ENCODE measurements at places on chromosomes 11 and 22.

GRCh38 chr11:92628401-92629292 lies 340.8 kb upstream of the MTNR1B start:
- DNase-seq, result no peak

DNA sequence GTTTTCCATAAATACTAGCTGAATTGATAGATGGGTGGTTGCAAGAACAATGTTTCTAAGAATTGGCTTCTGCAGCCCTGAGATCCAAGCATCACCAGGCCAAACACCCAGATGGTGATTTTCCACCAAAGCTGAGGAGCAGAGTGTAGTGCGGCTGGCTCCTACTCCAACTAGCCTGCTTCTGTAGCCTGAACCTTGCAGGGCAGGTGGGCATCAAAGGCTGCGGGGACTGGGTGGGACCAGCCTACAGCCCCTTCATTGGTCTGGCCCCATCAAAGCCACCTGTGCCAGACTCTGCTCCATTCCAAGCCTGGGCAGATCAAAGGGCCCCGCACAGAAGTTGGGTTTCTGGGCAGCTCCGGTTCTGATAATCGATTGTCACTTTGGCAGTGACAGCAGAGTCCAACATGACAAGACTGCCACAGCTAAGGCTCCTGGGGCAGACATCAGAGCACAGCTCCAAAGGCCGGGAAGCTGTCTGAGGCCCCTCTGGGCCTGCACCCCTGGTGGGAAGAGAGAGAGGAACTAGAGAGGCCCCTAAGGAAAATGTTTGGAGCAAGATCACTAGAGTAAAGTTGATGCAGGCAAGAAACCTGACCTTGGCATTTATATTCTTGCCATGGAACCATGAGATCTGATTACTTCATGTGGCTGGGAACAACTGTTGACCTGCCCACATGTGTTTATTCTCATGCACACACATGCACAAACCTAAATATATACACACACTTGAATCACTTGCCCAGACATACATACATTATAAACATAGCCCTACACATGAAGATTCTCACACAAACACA lies 582.9 kb downstream of the INSC start:
- DNase-seq, result no peak

DNA sequence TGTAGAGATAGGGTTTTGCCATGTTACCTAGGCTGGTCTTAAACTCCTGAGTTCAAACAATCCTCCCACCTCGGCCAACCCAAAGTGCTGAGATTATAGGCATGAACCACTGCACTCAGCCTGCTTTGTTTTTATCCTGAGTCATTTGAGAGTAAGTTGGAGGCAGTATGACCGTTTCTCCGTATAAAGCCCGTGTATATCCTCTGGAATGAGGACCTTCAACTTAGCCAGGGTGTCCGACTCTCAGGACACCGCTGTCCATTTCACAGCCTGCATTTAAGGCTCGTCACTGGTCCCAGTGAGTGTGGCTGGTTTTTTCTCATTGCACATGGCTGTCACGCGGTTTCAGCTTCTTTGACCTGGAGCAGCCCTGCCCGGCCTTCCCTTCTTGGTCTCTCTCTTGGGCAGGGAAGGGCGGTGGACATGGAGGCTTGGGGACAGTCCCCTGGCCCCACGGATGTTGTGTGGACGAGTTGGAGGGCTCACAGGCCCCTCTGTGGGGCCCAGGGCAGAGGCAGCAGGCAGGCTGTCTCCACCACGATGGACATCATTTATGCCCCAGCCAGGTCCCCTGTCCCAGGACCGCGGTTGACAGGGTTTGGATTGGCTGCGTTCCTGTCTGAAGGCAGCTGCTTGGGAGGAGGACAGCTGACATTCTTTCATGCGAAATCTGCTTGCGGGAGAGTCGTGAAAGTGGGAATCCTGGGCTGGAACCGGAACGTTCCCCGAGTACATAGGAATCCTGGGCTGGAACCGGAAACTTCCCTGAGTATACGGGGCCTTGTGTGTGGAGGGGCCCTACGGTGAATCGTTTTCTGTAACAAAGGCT lies 93.3 kb downstream of the KCNQ1 start:
- DNase-seq, result no peak

DNA sequence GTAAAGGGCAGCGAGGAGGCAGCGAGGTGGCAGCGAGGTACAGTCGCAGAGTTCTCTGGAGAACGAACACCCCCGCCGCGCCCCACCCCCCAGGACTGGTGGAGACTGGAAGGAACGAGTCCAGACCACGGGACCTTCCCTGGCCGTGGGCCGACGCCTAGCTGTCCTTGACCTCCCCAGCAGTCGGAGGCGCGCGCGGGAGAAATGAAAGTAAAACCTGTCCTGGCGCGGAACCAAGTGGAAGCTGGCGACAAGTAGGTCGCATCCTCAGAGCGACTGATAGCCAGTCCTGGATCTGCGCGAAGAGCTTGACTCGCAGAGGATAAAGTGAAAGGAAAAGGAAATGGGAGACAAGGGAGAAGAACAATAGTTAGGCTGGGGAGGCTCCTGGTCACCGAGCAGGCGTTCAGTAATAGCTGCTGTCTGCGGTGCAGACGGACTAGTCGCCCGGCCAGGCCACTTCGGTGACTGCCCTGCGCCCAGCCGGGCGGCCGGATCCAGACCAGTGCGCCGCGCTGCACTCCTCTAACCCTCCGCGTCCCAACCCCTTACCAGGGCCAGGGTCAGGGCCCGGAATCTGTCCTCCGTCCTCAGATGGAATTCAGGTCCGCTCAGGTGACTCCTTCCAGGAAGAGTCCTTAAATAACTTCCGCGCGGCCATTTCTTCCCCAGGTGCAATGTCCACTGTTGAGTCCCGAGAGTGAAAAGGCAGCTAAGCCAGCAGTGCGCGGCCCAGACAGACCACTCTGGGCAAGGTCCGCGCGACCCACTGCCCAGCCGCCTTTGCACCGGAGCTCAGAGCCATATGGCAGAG lies 1.9 kb upstream of the ADM start:
- no peak for DNase-seq

GRCh38 chr11:29125606-29126005 lies 891.2 kb downstream of the KCNA4 start:
- DNase-seq, result no peak

DNA sequence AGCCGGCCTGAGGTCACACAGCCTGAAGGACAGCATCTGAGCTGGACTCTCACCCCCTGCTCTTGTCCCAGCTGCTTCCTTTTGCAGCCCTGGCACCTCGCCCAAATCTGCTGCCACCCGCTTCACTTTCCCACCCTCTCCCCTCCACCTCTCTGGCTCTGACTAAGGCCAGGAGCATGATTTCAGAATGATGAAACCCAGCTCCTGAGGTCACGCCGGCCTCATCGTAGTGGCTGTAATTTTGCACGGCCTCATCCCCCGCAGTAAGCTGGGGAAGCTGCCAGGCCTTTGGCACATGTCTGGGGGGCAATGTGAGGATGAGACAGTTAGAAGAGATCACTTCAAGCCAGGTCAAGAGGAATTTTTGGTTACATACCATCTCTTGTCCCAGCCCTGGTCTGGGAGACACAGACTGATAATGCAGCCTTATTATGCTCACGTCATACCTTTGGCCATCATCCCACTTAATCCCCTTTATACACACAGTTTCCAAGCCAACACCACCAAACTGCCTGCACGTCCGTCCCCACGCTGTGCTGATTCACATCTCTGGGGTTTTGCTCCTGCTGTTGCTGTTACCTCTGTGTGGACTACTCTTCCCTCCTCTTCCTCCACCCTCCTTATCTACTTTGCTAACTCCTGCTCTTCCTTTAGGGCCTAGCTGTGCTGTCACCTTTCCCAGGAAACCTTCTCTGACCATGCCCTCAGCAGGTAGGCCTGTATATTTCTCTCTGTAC lies 58.1 kb downstream of the CHRDL2 start:
- peak; percentile 86 for DNase-seq

DNA sequence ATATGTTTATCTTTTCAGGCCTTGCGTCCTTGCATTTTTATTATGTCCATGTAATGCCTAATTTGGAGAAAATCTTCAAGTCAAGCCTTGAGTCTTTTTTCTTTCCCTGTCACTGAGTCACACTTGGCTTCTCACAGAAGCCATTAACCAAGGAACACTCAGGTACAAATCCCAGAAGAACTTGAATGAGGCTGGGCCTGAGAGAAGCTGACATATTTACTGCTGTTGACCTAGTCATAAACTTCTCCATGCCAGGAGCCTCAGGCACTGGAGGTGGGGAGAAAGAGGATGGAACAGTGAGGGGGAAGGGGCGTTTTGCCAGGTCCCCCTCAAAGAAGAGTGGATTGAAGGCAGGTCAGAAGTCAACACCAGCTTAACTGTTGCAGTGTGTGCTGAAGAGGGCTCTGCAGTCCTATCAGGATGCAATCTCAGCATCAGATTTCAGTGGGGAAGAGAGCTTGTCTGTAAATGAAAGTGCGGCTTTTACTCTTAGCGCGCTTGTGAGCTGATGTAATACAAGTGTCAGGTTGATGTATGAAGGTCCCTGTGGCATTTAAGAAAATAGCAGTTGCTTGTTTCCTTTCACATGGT lies 526.0 kb downstream of the ETS1 start:
- DNase-seq, result no peak

- no peak for DNase-seq
Measured at GRCh38 chr11:8346157-8346755, 82.6 kb upstream of the LMO1 start.

DNA sequence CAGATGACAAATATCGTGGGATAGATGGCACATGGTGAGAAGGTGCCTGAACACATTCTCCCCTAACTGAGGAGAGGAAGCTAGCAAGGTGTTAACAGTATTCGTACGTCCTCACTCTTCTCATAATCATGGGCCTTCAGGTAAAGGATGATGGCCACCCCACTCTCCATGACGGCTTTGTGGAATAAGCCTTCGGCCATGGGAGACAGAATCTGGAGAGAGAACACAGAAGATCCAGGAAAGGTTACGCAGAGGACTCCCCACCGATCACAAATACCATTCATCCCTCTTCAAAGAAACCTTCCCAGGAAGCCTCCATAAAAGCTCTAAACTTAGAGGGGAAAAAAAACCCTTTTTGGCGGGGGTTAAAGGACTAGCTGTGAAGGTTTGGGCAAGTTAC lies 189.9 kb downstream of the BCR start:
- no peak for DNase-seq

DNA sequence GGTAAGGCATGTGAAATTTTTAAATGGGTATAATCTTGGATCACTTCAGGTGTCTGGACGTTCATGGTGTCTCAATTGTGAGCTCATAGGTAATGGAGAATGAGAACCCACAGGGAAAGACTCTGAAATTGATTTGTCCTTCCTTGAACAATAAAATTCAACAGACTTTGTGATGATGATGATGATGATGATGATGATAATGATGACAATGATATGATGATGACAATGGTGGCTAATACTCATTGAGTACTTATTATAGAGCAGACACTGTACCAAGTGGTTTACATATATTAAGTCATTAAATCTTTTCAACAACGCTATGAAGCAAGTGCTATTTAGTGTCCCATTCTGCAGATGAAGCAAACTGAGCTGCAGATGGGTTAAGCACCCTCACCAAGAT lies 86.6 kb upstream of the BDNF start:
- no peak for DNase-seq

GRCh38 chr11:69383372-69384250 lies 89.7 kb downstream of the MYEOV start:
- no peak for DNase-seq

DNA sequence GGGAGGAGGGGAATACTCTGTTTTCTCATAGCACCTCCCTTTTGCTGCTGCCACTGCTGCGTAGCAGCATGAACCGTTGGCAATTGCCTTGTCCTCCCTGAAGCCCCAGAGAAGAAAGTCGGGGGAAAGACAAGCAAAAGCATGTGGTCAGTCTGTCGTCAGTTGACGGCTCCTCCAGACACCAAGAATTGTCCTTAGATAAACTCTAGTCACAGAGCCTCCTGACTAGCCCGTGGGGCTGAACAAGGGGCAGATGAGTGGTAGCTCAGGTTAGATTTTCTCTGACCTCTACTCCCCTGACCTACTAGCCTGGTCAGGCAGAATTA lies 126.4 kb upstream of the HSD17B12 start:
- DNase-seq, result no peak

GRCh38 chr11:69129053-69129452 lies 26.7 kb upstream of the SMIM38 start:
- no peak for DNase-seq

DNA sequence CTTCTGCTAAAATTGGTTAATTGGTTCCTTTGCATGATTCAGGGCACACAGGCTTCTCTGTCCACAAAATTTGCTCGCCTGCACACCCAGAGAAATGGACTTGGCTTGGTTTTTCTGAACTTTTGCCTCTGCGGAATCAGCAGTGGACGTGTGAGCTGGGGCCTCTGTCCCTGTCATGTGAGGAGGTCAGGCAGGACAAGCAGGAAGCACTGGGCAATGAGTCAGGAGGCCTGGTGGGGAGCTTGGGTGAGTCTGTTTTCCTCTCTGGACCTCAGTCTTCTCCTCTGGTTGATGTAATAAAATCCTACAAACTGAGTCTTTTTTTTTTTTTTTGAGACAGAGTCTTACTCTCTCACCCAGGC lies 10.4 kb upstream of the CELSR1 start:
- DNase-seq, result no peak

All from A549 (cell line).